Pericardium fibroblast (primary cell): ENCODE measurements at places on chromosomes 5 and 9. TPM values are rescaled to one million over a fixed set of nuclear protein-coding genes. Genes with fewer than 3 reads are reported as not detected.

Gene NOXA1
- total RNA-seq: 0.17 and 0.23 TPM in 2 replicates

Gene SPATA31E1
- total RNA-seq: not detected in 2 replicates

Gene GLRA1
- not detected in 2 replicates for total RNA-seq

Gene SAXO1
- total RNA-seq: not detected in 2 replicates

Gene HRCT1
- total RNA-seq: 1.4 and 3.3 TPM in 2 replicates

Gene NIPAL4
- 0.26 TPM in 1 of 2 replicates, not detected in the other for total RNA-seq

Gene ARSI
- 3.3 and 7.2 TPM in 2 replicates for total RNA-seq

Gene SPAG8
- total RNA-seq: 0.09 and 0.82 TPM in 2 replicates
